ENCODE measurements at places on chromosomes 1 and 21. TPM values are rescaled to one million over a fixed set of nuclear protein-coding genes. Genes with fewer than 3 reads are reported as not detected.

HCRTR1 gene
- not detected for total RNA-seq

SLC26A9 gene
- not detected for total RNA-seq

TCHHL1 gene
- not detected for total RNA-seq

FAM3B gene
- total RNA-seq, result not detected

DNA sequence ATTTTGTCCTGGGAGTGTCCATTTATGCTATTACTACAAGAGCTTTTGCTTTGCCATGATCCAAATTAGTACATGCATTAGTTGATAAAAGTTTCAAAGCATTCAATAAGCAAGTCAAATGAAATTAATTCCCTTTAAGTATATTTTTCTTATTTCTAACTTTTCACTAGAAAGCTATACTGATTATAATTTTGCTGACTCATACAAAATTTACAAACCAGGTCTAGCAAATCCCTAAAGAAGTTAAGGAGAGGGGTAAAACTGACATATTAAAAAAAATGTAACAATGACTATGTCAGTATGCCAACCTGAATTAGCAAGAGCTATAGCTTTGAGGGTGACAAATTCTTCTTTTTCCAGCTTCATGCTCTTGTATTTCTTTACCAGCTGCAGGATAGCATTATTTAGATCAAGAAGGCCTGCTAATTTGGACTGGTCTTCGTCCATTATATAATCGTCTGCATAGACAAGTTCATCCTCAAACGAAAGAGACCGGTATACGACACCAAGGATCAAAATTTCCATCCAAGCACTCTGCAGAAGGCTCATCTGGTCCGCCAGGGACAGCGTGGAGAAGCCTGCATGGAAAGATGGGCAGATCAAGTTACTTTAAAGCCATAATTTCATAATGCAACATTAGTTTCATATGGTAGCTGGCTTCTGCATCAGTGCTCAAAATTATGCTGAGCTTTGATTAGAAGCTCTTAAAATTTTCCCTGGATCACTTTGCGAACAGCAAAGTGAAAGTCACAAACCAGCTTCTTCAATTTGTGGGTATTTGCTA, 95.8 kb upstream of the USH2A start:
- H3K27ac ChIP-seq, result no peak overlapping the region
- no peaks in the 10 kb centered on the region for H3K36me3 ChIP-seq
- H3K27me3 ChIP-seq, result peaks cover 5% of the 10 kb centered on the region
- H3K4me3 ChIP-seq, result no peak overlapping the region

DNA sequence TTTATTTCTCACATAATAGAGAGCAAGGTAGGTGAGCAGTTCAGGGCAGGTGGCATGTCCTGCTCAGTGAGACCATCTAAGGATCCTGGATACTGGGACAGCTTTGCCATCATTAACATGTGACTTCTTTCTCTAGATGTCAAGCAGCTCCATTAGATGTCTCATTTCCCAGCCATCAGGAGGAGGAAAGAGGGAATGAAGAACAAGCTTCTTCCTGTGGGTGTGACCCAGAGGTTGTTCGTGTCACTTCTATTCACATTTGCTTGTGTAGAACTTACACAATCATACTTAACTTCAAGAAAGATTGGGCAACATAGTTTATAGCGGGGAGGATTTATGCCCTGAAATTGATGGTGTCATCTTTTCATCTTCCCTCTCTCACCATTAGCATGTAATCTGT, 169.2 kb upstream of the B3GALT2 start:
- H3K36me3 ChIP-seq, result no peaks in the 10 kb centered on the region
- peaks cover 42% of the 10 kb centered on the region for H3K4me1 ChIP-seq
- no peak for DNase-seq
- no peak overlapping the region for H3K4me3 ChIP-seq
- H3K27me3 ChIP-seq, result peaks cover 2% of the 10 kb centered on the region

DNA sequence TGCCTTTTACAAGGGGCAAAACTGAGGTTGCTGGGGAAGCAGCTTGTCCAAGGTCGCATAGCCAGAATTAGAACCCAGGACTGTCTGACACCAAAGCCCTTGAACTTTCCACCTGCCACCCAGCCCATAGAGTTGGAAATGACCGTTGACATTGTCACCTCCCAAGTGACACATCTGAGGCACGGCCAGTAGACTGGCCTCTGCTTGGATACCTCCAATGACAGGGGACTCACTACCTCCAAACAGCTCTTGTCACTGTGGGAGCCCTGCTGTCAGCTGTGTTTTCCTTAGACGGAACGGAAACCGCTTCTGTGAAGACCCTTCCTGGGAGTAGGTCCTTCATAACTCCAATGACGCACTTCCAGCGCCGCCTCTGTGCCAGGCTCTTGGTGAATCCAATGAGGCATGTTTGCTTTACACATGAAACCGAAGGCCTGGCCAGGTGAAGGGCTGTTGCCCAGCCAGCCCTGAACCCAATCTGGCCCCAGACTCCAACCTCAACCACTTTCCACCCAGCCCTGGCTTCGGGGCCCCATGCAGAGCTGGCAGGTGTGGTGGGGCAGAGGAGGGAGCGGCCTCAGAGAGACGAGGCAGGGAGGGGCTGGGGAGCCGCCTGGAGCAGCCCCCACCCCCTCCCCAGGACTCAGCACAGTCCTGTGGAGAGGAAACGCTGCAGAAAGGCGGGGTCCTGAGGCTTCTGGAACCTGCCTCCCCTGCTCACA, 109.2 kb upstream of the IFFO2 start:
- H3K4me3 ChIP-seq, result no peak overlapping the region
- peaks cover 4% of the 10 kb centered on the region for H3K4me1 ChIP-seq
- H3K27me3 ChIP-seq, result peaks cover 5% of the 10 kb centered on the region
- H3K36me3 ChIP-seq, result peaks cover 6% of the 10 kb centered on the region
- DNase-seq, result no peak

DNA sequence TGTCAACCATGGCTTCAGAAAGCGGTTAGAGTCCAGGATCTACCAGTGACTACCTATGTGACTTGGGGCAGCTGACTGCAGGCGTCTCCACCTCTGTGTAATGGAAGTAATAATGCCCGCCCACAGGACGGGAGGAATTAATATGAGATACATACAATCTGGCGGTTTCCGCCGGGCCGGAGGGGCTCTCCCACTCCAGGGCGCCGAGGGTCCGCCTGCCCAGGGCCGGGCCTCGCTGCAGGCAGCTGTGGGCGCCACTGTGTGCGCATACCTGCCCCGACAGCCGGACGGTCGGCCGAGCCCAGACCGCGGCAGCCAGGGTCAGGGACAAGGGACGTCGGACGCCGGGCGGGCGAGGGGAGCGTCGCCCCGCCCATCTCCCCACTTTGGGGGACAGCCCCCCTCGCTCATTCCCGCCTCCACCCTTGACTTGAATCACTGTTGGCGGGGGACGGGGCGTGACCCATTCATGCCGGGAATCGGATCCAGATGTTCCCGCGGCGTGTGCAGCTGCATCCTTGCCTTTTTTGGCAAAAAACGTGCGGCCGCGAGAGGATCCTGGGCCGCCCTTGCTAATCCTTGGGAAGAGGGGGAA, 6.0 kb upstream of the SF3A3 start:
- peaks cover 11% of the 10 kb centered on the region for H3K27me3 ChIP-seq
- no peak overlapping the region for H3K27ac ChIP-seq
- H3K4me3 ChIP-seq, result peak overlapping the region; percentile 69
- H3K4me1 ChIP-seq, result peaks cover 16% of the 10 kb centered on the region

GRCh38 chr1:39777306-39777705, 6.2 kb upstream of the OXCT2 start:
- H3K36me3 ChIP-seq, result no peaks in the 10 kb centered on the region
- no peaks in the 10 kb centered on the region for H3K4me1 ChIP-seq
- no peak for DNase-seq
- H3K27me3 ChIP-seq, result peaks cover 2% of the 10 kb centered on the region
- H3K4me3 ChIP-seq, result no peak overlapping the region
- H3K27ac ChIP-seq, result no peak overlapping the region

Measured in glutamatergic neuron (in vitro differentiated cells).